NCI-H1417 treated with DMSO at 0.1 percent for 48 hours (cell line): ENCODE measurements at places on chromosomes 3 and 15.

DNA sequence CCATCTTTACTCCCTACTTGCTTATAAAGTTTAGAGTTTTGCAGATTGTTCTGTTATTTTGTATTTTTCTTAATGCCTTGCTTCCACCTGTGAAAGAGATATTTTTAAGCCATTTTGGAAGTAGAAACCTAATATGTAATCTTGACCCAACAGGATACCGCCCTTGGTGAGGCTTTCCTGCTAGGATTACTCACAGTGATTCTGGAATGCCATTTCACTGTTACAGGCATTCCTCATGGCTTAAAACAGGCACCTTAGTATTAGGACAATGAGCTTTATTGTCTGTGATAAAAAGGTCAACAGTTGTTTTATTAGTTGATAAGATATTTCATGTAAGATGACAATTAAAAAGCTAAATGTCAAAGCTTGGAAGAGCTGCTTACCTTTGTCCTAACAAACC, 58.2 kb downstream of the PHLDB2 start:
- DNase-seq = no peak

DNA sequence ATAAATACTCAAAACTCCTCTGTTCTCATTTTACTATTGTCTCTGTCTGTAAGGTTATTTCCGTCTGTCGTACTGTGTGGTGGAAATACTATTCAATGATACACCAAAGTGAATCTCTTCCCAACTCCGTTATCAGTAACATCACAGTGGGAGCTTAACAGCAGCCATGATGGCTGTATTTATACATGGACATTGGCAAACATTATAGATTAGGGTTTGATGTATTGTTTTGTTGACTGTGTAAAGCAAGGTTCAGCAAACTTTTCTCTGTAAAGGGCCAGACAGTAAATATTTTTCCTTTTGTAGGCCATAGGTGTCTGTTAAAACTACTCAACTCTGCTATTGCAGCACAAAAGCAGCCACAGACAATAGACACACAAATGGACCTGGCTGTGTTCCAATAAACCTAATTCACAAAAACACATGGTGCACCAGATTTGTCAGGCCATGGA, 23.2 kb downstream of the LIPC start:
- no peak for DNase-seq

- no peak for DNase-seq
Observed at GRCh38 chr3:100354850-100355249, 20.3 kb downstream of the NIT2 start.

- DNase-seq = no peak
Observed at GRCh38 chr3:11835028-11835639, 11.6 kb downstream of the TAMM41 start.

- DNase-seq = no peak
Observed at GRCh38 chr3:28476194-28476593, 127.6 kb upstream of the AZI2 start.

- peak; percentile 29 for DNase-seq
Observed at GRCh38 chr15:27017168-27017809, 46.3 kb downstream of the GABRG3 start.

GRCh38 chr15:44588541-44588940, 51.6 kb downstream of the EIF3J start:
- DNase-seq = no peak

- no peak for DNase-seq
Observed at GRCh38 chr3:69509288-69509687, 123.4 kb upstream of the FRMD4B start.

DNA sequence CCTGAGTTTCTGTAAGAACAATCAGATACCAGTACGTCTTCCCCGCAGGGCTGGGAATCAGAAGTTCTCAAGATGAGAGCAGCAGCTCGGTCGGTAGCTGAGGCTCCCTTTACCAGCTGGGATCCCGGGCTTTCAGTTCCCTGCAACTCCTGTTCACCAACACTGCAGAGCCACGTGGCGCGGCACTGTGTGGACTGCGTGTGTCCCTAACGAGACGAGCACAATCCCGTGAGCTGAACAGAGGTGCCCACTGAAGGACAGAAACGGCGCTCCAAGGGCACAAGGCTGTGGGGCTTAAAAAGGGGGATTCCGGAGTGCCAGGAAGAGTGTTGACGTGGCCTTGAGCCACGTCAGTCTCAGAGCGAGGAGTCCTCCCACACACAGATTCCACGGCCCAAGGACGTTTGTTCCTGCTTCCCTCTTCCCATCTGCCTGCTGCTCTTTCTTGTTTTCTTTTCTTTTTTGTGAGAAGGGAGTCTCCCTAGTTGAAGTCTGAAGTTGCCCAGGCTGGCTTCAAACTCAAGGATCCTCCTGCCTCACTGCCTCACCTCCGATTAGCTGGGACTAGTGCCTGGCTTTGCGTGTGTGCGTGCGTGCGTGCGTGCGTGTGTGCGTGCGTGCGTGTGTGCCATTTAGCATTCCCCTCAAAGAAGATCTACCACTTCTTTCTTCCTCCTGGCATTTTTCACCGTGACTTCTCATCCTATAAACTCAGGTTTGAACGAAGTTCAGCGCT, 37.1 kb upstream of the RPL35A start:
- DNase-seq = no peak

- DNase-seq = no peak
Observed at GRCh38 chr3:182795389-182795782, 2.1 kb downstream of the ATP11B start.

DNA sequence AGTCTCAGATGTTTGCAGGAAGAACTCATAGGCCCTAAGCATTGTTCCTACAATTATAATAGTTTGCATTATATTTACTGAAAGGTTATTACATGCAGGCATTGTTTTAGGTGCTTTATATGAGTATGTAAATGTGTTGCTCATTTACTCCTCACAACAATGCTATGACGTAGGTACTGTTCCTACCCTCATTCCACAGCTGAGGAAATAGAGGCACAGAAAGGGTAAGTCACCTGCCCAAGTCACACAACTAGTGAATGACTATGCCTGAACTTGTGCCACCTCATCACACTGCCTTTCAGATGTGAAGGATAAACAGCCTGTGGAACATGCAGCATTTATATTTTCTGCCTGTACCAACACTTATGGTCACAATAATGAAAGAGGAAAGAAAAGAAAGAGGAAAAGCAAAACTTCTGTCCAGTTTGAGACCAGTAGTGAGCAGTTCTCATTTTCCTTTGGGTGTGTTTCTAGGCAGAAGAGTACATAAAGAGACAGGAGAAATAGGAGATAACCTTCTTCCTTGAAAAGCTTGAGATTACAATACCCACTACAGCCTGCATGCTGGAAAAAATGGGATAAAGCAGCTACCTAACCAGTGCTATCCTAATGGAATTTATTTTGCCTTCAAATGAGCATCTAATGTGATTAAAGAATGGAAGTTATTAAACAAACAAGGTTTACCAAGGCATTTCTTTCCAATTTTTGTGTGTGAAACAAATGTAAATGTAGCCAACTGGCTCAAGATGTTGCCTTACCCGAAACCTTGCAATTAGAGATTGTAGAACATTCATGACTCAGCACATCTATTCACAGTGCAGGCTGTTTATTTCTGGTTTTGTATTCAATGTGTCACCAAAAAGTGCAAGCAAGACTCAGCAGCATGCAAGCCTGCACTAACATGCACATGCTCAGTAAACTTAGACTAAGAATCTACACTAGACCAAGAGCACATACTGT, 20.5 kb upstream of the ENTPD3 start:
- DNase-seq = no peak
